ENCODE measurements at places on chromosomes 6 and 20.

- DNase-seq = no peak
Measured at GRCh38 chr6:82030301-82030700, 217.2 kb downstream of the IBTK start.

GRCh38 chr6:86943819-86944407 lies 6.6 kb downstream of the HTR1E start:
- DNase-seq = no peak

DNA sequence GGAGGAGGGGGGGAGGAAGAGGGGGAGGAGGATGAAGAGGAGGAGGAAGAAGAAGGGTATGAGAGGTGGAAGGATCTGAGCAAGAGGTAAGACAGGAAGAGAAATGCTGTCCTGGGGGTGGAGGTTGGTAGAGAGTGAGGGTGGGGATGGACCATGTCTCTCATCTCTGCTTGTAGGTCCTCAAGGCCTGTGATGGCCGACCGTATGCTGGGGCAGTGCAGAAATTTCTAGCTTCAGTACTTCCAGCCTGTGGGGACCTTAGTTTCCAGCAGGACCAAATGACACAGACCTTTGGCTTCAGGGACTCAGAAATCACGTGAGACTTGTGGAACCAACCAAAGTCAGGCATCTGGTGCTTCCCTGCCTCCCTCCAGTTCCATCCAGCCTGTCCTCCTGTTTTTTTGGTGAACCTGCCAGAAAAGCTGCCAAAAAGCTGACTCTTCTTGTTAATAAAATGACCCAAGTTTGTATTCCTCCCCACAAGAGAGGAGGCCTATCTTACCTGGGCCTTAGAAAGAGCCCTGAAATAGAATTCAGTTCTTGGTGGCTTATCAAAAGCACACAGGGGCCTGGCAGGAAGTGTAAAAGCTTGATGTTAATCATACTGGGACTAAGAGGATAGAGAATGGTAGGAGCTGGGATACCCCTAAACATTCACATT lies 2.5 kb upstream of the C4A start:
- no peak for DNase-seq

DNA sequence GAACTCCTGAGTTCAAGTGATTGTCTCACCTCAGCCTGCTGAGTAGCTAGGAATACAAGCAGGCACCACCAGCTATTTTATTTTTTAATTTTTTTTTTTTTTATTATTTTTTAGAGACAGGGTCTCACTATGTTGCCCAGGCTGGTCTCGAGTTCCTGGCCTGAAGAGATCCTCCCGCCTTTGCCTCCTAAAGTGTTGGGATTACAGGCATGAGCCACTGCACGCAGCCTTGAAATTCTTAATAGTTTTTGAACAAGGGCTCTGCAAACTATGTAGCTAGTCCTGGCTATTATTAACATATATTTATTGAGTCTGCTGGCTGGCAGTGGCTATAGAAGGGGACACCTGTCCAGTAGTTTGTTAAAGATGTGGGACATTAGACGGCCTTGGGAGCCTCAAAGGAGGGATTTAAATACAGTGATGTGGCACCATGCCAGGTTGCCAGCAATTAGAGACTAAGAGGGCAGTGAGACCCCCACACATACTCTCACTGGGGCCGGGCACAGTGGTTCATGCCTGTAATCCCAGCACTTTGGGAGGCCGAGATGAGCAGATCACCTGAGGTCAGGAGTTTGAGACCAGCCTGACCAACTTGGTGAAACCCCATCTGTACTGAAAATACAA lies 21.1 kb upstream of the TAF8 start:
- DNase-seq = no peak

DNA sequence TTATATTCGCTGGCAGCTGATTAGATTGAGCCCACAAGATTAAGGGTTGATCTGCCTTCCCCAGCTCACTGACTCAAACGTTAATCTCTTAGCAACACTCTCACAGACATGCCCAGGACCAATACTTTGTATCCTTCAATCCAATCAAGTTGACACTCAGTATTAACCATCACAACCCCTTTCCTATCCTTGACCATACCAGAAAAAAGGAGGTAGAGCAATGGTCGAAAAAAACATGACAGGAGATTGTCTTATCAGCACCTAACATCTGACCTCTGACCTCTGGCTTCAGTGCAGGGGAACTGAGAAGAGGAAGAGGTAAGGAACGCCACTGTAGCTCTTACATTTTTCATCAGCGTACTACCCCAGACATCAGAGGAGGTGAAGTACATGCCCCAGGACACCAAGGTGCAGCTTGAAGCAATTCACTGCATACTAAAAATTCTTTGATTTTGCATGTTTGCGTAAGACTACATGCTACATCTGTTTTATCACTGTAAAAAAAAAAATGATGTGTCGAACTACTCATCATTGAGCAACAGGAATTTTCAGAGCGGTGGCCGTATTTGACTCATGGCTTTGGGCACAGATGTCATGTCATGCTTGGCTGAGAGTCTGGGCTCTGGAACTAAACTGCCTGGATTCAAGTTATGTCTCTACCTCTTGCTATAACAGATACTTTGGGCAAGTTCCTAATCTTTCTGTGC lies 188.0 kb upstream of the TAB2 start:
- DNase-seq = peak; percentile 90

GRCh38 chr6:75481936-75482593 lies 11.5 kb downstream of the FILIP1 start:
- peak; percentile 43 for DNase-seq

- DNase-seq = no peak
Measured at GRCh38 chr6:74256781-74257180, 560.8 kb downstream of the CD109 start.

Measured in fibroblast of gingiva (primary cell).